A549 treated with Hydrocortisone at 1 μM for 4 hours (cell line): ENCODE measurements at places on chromosomes 11 and 22. TPM values are rescaled to one million over a fixed set of nuclear protein-coding genes. Genes with fewer than 3 reads are reported as not detected.

Gene EFCAB6
- total RNA-seq: 0.30 to 0.55 TPM (median 0.40 TPM) in 5 replicates

Gene SLC5A12
- not detected in 5 replicates for total RNA-seq

Gene PLEKHA7
- 46.8 to 60.2 TPM (median 57.2 TPM) in 5 replicates for total RNA-seq

Gene NAV2
- 19.3 to 33.0 TPM (median 28.5 TPM) in 5 replicates for total RNA-seq

Gene C22orf42
- not detected in 5 replicates for total RNA-seq

Gene OR1S1
- not detected in 5 replicates for total RNA-seq
